Amniotic epithelial cell (primary cell): ENCODE measurements at places on chromosomes 3 and 15.
A peak's percentile ranks its signal among the peaks of the same experiment; 100 is the strongest.

DNA sequence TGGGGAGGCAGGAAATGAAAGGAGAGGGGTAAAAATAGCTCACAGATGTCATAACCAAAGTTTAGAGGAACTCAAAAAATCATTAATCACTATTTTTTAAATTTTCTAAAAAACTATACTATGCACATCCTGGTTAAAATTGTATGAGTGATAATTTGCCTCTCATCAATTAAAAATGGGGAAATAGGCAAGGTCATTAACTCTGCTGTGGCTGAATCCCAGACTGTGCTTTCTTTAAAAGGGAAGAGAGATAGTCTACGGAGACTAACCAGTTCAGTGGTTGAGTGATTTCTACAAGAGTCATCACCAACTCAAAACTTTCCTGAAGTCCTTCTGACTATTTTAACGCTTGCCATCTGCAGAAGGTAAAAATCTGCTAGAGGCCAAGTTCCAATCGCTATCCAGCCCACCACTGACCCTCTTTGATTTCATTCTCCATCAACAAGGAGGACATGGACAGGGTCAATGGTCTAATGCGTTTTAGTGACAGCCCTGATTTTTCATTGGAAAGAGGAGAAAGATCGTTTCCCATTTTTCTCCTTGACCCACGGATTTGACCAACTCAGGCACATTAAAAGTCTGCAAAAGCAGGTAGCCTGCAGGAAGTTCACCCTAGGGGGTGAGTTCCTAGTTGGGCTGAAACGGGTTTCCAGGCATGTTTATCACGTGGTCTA lies 850 bp downstream of the SUCLG2 start:
- peak; percentile 29 for DNase-seq

- no peak for DNase-seq
These were observed 102.1 kb upstream of the ARPP21 start for GRCh38 chr3:35537265-35537664.

DNA sequence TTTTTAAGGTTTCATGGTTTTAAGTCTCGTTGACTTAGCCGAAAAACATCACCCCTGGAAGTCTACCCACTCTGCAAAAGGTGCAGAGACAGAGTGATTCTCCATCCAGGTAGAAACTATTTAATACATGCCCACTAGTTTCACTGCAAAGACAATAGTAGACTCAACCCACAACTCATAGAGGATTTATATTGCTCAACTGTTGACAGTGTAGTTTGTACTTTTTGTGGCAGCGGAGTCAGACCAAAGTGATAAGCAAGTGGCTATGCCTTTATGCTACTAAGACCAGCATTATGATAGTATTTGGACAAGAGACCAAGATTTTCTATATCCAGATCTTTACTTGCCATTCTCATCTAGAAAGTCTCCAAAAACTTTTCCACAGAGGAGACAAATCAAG lies 98.8 kb upstream of the ZBTB20 start:
- peak; percentile 83 for DNase-seq

- DNase-seq: peak; percentile 94
These were observed 52.1 kb downstream of the VGLL4 start for GRCh38 chr3:11591391-11592282.

- peak; percentile 35 for DNase-seq
These were observed 7.8 kb upstream of the AEN start for GRCh38 chr15:88613074-88613944.

DNA sequence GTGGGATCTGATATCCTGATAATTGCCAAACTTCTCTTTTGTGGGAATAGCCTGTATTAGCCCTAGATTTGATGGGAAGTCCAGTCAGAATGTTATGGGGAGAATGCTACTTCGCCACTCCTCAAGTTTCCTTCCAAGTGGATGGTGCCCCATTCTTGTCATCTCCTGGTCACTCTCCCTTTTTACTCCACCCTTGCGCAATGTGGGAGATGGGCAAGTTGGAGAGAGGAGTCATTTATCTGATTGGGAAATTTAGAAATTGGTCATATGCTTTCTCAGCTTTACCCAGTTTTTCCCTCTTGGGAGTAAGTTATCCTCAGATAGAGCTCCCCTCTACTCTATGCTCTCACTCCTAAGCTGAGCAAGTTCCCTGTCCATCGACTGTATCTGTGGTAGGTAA lies 14.4 kb downstream of the FANCD2OS start:
- DNase-seq: no peak

DNA sequence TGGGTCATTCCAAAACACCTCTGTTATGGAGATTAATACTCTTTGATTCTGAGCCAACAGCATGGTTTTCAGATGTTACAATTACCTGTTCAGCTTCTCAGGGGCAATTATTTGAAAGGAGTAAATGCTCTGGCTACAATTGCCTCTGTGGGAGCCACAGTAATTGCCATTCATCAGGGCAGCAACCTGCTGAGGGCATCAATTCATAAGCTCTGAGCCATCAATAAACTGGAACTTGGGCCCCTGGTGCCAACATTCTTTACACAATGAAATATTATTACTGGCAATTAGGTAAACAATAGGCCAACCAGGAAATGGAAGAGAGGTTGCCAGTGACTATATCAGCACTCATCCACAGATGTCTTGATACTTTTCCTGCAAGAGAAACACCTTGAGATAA lies 660.8 kb downstream of the MECOM start:
- DNase-seq: no peak

DNA sequence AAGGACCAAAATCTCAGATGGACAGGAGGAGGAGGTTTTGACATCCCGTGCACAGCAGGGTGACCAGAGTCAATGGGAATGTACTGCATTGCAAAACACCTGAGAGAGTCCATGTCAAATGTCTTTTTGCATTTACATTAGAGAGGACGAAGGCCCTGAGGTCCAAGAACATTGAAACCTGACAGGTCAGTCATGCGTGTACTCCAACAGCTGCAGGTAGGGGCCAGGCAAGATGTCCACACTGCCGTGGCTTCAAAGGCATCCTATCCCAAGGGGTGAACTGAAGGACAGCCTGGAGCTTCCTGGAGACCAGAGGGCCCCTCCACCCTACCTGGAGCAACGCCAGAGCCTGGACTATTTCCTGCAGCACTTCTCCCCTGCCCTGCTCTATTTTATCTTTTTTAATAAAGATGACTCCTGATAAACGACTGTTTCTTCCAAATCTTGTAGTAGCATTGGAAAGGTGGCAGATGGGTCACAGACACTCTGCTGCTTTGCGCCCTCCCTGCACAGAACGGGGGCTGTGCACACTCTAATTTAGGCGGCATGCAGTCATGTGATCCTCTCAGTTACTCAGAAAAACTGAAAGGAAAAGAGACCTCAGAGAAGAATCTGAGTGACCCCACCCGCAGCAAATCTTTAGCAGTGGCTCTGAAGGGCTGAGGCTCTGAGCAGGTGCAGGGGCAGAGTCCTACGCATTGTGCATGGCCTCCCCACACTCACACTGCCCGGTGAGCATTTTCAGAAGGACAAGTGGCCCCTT lies 68.2 kb downstream of the HMCES start:
- no peak for DNase-seq

GRCh38 chr3:57670543-57670942 lies 22.3 kb downstream of the DENND6A start:
- no peak for DNase-seq

GRCh38 chr15:96559631-96560030 lies 229.1 kb downstream of the NR2F2 start:
- DNase-seq: no peak

DNA sequence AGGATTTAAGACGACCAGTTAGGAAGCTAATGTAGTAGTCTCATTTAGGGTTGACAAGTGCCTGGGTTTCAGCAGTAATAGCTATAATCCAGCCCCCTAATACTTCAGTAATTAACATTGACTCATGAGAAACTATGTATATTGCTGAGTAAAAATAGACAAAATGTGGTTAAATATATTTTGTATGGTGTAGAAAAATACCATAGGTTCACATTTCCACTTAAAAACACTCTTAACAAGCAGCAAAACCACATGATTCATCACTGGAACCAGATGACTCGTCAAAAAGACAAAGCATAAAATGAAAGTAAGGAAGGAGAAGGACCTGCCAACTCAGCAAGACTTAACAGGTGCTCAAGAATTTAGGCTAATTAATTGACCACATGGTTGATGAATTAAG lies 288.9 kb downstream of the EFHB start:
- DNase-seq: no peak

DNA sequence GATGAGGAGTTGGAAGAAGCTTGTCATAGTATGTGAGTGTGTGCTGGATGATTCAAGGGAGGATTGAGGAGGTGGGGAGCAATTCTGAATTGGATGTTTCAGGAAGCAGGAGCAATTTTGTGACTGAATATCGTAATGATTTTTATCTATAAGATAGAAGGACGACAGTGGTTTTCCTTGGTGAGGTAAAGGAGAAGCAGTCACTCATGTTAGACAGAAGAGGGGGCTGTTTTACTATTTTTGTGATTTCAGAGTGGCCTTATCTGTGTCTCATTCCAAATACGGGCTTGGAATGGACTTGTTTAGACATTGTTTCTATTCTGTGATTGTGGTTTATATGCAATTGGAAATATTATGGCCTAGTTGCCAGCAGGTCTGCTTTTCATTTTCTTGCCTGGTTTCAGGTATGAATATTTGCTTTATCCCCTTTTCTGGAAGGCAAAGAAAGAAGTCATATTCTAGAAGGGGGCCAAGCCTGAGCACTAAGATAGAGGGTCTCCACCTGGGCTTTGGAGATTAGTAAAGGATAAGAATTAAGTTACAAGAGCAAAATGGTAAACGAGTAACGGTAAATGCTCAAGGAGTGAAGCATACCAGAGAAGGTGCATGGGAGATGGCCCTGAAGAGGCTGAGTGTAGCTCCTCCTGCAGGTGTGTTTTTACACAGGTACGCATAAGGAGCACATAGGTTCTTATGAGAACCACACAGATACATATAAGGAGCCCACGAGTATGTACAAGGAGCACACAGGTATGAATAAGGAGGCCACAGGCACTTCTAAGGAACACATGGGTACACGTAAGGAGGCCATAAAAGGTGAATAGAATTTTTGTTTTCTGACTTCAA lies 124.6 kb upstream of the KCNAB1 start:
- peak; percentile 60 for DNase-seq

GRCh38 chr3:27708250-27708649 lies 13.9 kb downstream of the EOMES start:
- DNase-seq: no peak

- peak; percentile 43 for DNase-seq
These were observed 37.7 kb upstream of the BCHE start for GRCh38 chr3:165874663-165875489.

DNA sequence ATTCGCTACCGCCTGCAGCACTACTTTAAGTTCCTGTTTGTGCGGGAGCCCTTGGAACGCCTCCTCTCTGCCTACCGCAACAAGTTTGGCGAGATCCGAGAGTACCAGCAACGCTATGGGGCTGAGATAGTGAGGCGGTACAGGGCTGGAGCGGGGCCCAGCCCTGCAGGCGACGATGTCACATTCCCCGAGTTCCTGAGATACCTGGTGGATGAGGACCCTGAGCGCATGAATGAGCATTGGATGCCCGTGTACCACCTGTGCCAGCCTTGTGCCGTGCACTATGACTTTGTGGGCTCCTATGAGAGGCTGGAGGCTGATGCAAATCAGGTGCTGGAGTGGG lies 995 bp downstream of the CHST14 start:
- no peak for DNase-seq

DNA sequence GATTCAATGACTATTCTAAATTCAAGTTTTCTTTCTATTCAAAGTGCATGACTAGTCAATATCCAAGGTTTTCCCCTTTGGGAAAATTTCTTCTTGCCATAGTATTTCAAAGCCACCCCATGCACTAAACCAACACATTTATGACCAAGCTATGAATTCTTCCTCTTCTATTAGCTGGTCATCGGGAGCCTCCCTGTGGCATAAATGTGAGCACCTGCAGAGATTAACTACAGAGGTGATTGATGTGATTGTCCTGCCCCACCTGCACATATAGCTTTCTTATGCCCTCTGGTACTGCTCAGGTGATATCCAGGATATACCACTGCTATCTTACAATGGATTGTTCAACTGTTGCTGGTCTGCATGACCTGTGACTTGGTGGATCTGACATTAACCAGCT lies 694.9 kb downstream of the ZBBX start:
- DNase-seq: no peak

- peak; percentile 86 for DNase-seq
These were observed 524.1 kb upstream of the CFAP20DC start for GRCh38 chr3:59573911-59574310.

DNA sequence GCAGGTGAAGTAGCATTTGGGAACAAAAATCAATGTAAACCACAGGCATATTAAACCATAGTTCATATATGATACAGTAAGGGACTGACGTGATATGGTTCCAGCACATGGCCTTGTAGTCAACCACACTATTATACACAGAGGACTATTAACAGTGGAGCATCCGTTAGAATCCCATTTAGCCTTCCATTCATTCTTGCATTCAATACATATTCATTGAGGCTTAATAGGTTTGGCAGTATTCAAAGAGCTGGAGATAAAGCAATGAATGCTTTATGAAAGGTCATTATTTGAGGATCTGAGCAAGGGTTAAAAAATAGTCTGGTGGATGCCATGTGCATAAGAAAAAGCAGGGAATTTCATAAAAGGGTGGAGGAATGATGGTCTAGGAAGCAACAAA lies 89.1 kb downstream of the MME start:
- DNase-seq: no peak

DNA sequence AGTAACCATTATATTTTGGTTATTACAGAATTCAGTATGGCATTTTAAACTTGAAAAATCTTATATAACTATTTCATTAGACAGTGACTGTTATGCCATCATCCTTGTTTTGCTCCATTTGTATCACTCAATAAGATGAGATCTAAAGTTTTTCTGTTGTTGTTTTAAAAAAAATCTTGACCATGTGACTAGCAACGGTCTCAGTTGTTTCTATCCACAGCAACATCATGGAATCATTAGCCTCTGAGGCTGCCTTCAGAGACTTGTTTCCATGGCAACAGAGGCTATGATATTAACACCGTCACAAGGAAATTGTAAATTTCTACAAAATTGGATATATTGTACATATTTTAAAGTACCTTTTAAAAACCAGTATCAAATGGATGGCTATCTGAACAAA lies 129.8 kb downstream of the DLG1 start:
- peak; percentile 33 for DNase-seq

GRCh38 chr15:91400481-91400880 lies 300.4 kb downstream of the SV2B start:
- DNase-seq: no peak

DNA sequence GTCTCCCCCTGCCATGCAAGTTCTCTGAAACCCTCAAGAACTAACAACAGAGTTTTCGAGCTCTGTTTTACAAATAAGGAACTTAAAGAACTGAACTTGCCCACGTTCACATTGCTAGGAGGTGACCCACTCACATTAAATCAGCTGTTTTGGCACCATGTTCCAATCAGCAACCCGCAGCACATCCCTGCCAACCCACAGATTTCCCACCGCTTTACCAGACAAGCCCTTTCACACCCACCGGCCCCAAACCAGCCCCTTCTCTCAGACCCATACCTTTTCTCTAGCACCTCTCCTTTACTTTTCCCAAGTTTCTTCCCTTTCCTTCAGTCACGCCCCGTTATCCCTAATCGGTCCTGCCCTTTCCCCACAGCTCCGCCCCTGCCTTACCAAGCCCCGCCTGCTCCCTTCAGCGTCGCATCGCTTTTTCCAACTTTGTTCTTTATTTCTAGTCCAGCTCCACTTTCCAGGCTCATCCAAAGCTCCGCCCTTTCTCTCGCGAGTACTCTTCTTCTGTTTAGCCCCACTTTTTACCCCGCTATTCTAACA lies 804 bp upstream of the BRPF1 start:
- no peak for DNase-seq

GRCh38 chr3:184177331-184177731 lies 2.7 kb downstream of the AP2M1 start:
- peak; percentile 72 for DNase-seq
